Activated CD8-positive, alpha-beta memory T cell treated with anti-CD3 and anti-CD28 coated beads for 1 hour (primary cell): ENCODE measurements at places on chromosomes 11 and 22.

- DNase-seq, result no peak
Measured at GRCh38 chr11:46249103-46249937, 28.1 kb upstream of the CREB3L1 start.

GRCh38 chr11:2817431-2817830, 68.1 kb downstream of the CDKN1C start:
- no peak for DNase-seq

DNA sequence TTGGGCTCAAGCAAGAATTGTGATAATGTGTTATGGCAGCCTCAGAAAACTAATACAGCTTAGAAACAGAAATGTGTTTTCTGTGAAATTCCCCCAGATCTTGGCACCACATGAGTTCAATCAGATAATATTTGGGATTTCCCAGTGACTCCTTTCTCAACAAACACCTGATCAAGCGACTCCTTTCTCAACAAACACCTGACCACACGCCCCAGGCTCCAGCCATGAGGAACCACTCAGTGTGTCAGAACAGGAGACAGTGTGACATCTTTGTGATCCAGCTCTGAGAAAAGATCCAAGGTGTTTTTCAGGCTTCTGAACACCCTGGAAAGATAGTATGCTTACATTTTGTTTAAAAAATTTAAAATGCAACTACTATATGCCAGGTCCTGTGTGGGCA, 1.9 kb upstream of the UVRAG start:
- no peak for DNase-seq

DNA sequence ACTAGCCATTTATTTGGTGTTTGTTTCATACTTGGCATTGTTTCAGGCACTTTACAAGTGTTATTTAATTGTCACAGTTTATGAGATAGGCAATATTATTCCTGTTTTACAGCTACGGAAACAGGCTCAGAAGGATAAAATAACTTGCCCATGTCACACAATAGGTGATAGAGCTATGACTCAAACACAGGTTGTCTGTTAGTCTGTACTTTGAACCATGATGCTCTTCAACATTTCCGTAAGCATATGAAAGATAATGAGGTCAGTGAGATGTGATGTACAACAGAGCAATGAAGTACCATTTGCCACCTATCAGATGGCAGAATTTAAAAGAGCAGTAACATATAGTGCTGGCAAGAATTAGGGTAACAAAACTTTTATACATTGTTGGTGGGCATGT, 15.3 kb downstream of the TUG1 start:
- DNase-seq, result no peak

DNA sequence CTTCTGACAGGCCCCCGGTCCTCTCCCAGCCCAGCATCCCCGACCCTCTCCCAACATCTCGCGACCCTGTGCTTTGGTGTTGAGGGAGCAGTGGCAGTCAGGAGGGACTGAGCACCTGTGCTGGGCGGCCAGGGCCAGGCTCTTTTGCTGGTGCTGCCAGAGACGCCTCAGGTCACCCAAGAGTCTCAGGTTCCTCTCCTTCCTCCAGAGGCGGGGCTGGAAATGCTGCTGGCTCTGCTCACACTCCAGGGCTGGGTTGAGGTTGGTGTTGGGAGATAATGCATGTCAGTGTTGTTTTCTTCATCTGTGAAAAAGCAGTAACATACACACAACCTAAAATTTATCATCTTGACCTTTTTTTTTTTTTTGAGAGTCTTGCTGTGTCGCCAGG, 1.2 kb upstream of the IGLL1 start:
- DNase-seq, result no peak

DNA sequence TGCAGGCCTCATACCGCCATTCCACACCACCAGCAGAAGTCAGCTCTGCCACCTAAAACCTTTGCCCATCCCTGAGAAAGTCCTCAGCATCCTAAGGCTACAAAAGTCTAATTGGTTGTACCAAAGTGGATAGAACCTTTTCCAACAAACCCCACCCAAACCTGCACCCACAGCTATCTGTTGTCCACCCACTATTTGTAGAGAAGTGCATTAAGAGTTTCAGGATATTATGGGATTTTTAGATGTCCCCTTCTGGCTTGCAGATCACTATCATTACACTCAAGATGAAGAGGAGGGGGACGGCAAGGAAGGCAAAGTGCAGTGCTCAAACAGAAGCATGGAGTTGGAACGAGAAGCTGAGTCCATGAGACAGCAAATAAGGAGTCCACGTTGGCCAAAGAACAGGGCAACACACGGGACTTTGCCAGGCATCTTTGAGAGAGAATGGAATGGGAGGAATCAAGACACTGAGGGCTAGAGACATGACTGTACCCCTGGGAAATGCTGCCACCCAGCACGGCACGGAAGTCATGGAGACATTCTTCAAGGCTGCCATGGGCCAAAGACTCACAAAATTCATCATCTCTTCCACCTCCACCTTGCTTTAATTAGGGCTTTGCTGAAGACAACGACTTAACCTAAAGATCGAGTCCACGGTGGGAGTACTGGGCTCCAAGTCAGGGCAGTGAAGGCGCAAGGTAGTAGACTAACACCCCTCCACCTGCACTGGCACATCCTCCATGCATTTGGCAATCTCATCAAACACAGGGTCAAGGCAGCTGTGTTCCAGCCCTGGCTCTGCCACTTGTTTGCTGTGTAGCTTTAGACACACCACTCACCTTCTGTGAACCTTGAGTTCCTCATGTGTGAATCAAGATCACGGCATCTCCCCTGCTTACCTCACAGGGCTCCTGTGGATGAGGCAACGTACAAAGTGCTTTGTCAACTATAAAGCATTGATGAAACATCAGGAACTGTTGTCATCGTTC, 112.9 kb upstream of the TMEM45B start:
- no peak for DNase-seq

DNA sequence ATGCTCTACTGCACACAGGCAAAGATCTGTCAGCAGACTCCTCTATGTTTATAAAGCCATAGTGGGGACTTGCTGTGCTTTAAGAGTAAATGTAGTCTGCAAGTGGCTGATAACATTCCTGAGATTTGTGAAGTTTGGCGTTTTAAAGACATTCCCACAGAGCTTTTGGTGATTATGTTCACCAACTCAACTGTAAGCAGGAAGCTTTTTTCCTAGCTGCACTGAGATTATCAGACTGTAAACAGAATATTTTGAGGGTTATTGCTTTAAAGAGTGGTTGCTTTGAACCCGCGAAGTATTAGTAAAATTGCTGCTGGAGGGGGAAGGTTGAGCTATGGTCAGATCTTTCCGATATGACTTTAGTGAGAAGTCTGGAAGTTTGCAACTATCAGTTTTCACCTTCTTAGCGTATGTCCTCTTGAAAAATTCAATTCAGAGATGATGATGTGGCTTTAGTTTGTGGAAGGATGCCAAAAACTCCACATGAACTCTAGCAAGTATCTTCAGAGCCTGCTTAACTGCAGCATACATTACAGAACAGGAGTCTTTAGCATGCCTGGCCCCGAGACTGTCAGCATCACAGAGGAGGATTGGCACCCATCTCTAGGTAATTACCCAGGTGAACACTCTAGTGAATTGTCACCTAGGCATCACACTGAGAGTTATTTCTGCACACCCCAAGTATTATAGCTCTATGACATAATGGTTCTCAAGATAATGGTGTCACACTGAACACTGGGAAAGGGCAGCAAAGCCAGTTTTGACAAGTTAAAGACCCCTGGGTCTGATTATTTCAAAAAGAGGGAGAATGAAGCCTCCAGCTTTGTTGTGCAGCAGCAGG, 89.9 kb downstream of the MTNR1B start:
- DNase-seq, result no peak

- DNase-seq, result no peak
Measured at GRCh38 chr11:75375626-75376025, 23.7 kb upstream of the RPS3 start.

DNA sequence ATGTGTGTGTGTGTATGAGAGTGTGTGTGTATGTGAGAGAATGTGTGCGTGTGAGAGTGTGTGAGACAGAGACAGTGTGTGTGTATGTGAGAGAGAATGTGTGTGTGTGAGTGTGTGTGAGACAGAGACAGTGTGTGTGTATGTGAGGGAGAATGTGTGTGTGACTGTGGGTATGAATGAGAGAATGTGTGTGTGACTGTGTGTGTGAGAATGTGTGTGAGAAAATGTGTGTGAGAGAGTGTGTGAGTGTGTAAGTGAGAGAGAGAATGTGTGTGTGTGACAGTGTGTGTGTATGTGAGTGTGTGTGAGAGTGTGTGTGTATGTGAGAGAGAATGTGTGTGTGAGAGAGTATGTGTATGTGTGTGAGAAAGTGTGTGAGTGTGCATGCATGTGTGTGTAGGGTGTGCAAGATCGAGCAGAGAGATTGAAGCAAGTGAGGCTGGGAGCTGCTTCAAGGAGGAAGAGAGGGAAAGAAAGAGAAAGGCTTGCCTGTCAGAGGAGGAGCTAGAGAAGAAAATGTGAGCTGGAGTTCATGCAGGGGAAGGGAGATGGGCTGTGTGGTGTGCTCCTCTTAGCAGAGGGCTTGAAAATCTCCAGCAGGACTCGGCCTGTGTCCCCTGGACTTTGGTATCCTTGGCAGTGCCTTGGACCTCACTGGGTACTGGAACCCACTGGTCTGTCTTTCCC, 27.7 kb upstream of the TP53I11 start:
- DNase-seq, result no peak

DNA sequence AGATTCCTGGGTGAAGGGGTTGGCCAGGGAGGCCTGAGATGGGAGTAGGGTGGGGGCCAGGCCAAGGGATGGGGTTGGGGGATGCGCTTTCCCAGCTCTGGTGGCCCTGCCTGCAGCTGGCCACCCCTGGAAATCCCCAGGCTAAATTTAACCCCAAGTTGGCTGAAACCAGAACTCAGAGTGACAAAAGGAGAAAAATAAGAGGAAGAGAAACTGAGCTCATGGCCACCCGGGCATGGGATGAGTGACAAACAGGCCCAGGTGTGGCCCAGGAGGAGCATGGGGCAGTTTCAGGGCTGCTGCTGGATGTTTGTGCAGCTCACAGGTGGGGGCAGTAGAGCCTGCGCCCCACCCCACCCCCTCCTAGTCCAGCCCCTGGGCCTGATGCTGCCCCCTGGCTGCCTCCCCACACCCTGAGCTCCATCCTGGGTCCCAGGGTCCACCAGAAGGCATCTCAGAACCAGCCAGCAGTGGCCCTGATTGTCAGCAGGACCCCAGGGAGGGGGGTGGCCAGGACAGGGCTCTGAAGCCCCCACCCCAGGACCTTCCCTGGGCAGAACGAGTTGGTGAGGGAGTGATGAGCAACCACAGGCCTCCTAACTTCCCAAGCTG, 48.0 kb downstream of the IGLL5 start:
- DNase-seq, result no peak

GRCh38 chr11:75475767-75476650, 43.0 kb upstream of the KLHL35 start:
- no peak for DNase-seq

- no peak for DNase-seq
Measured at GRCh38 chr11:115930886-115931547, 426.8 kb upstream of the CADM1 start.

DNA sequence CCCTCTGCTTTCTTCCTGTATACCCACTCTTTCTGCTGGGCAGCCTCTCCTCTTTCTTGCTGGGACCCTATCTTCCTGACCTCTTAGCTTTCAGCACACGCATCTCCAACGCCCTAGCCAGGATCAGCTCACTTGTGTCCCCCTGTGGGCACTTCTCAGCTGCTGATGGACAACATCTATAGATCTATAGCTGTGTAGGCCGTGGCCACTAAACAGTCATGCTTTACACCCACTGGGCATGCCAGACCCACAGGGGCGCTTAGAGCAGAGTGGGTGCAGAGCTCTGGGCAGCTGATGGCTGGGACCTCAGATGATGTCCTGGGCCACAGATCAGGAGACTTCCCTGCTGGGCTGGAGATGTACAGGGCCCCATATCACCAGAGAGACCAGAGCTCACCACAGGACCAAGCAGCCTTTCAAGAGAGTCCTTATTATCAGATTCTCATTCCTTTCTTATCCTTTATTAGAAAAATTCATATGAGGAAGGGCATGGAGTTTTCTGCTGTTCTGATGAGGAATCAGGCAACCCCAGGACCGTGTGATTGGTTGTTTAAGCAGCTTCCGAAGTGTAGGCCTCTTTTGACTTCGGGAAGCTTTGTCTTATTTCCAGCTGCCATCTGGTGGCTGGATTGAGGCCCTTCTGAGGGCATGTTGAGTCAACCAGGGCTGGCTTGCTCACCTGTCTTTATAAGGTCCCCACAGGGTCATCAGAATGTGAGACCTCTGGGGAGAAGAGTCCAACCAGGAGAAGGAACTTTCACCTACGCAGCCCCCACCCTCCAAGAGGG, 60.5 kb downstream of the OSBP2 start:
- DNase-seq, result no peak

DNA sequence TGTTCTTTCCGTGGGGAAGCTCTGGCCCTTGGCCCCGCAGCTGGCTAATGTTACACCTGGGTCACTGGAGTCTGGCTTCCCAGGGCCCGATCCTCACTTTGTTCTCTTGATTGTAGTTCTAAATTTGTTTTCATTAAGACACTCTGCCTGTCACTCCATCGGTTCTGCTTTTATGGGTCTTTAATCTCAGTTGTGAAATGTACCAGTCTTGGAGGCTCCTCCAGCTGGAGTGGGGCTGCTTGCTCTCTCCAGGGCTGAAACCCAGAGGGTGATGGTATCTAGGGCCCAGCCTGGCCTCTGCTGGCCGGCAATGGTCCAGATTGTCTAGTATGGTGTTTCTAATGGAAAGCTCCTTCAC, 352.9 kb downstream of the TENM4 start:
- no peak for DNase-seq

GRCh38 chr22:32518381-32518780, 43.8 kb downstream of the FBXO7 start:
- DNase-seq, result no peak

DNA sequence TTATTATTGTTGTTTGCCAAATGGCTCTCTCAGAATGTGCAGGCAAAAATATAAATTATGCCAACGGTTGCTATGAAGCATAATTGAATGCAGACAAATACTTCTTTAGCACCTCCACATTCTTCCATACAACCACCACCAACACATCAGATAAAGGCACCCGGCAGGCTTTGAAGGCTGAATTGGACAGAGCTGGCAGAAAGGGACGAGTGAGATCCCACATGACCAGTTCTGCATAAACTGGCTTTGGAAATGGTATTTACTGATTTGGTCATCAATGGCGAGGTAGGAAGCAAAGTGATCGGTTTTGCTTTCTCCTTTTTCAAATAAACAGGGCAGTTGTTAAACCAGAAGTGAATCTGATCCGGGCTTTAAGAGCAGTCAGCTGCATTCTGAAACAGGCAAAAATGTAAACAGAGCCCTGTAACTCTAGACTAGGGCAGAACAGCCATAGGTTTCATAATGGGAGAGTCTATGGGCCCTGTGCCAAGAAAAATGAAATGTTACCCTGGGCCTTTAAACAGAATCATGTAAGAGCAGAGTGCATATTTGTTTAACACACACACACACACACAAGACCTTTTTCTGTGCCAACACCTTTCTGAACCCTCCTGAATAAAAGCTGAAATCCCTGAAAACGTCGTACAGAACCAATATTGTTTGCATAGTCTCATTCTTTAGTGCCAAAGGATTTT, 97.7 kb downstream of the MPPED2 start:
- DNase-seq, result no peak

GRCh38 chr11:130279989-130280388, 34.7 kb downstream of the ZBTB44 start:
- DNase-seq, result no peak
